ENCODE measurements at places on chromosomes 1 and 21.

GRCh38 chr1:9823943-9824701 is at the start of gene CLSTN1:
TSS of gene CLSTN1 (minus strand) at chr1:9823965. CDS start at chr1:9823733, 232 bp downstream.
- peak; percentile 80 for DNase-seq

GRCh38 chr1:26350343-26350700 is 3.6 kb downstream of the CRYBG2 start:
- no peak for DNase-seq

DNA sequence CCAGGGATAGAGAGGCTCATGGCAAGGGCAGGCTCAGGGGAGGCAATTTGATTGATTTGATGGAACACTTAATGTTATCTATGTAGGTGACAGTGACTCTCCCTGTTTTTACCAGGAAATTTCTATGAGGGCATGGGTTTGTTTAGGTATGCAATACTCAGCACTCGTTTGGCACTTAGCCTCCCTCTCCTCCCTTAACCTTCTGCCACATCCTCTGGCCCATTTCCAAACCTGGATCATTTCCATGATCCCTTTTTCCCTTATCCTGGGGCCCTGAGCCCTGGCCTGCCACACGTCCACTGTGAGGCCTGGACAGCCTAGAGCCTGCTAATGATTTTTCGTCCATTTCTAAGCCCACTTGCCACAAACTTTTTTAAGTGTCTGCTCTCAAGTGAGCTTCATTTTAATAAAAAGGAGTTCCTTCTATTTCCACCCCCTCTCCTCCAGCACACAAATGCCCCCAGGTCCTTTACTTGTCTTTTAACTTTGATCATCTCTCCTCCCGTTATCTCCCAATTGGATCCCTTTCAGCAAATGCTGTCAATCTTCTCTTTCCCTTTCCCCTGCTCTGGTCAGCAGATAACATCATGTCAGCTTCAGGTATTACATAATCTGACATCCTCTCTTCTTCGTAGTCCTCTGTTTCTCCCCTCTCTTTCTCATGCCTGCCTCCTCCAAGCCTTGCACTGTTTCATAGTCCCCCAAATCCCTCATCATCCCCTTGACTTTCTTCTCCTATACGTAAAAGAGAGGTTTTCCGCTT is 37.8 kb upstream of the GADD45A start:
- DNase-seq = no peak

GRCh38 chr1:172211221-172211620 is 209.3 kb upstream of the C1orf105 start:
- no peak for DNase-seq

- no peak for DNase-seq
Measured at GRCh38 chr1:28213315-28213714, 19.5 kb downstream of the DNAJC8 start.

GRCh38 chr1:224615861-224616755 is at the start of gene CNIH3:
TSS of gene CNIH3 (plus strand) at chr1:224616317. CDS start at chr1:224617175, 858 bp downstream.
- DNase-seq = no peak

DNA sequence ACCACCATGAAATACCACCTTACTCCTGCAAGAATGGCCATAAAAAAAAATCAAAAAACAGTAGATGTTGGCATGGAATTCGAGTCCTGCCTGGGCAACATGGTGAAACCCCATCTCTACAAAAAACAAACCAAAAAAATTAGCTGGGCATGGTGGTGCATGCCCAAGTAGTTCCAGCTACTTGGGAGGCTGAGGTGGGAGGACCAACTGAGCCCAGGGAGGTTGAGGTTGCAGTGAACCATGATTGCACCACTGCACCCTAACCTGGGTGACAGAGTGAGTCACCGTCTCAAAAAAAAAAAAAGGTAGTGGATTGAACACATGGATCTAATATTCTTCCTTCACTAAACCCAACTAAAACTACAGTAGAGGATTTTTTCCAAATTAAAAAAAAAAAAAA is 125.9 kb downstream of the CCDC185 start:
- no peak for DNase-seq

DNA sequence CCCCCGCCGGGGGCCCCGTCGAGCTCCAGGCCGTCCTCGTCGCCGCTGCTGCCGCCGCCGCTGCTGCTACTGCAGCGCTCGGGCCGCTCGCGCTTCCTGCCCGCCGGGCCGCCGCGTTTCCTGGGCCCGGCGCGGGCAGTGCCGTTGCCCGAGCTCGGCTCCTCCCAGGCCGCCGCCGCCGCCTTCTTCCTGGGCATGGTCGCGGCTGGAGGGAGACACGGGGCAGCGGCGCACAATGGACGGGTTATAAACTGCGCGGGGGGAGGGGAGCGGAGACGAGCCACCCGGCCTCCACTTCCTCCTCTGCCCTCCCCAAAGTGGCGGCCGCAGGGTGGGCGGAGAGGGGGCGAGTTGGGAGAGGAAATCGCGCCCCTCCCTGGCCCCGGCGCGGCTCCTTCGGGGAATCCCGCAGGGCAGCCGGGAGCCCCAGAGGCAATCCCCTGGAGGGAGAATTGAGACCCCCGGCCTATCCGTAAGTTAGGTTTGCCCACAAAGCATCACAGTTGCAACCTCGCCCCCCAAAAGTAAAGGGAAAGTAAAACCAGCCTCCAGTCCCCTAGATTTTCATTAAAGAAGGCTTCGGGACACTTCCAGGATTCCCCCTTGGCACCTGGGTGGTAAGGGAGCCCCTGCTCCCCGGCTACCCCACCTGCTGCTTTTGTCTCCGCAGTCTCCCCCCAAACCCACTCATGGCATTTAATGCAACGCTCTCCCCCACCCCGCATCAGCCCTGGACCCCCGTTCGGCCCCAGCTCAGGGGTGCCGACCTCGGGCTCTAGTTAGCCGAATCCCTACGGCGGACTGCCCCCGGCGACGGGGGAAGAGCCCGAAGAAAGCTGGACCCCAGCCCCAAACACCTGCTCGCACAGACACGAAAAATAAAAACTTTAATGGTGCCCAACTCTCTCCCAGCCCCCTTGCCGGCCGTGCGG is 893 bp downstream of the RCC2 start:
- peak; percentile 14 for DNase-seq

DNA sequence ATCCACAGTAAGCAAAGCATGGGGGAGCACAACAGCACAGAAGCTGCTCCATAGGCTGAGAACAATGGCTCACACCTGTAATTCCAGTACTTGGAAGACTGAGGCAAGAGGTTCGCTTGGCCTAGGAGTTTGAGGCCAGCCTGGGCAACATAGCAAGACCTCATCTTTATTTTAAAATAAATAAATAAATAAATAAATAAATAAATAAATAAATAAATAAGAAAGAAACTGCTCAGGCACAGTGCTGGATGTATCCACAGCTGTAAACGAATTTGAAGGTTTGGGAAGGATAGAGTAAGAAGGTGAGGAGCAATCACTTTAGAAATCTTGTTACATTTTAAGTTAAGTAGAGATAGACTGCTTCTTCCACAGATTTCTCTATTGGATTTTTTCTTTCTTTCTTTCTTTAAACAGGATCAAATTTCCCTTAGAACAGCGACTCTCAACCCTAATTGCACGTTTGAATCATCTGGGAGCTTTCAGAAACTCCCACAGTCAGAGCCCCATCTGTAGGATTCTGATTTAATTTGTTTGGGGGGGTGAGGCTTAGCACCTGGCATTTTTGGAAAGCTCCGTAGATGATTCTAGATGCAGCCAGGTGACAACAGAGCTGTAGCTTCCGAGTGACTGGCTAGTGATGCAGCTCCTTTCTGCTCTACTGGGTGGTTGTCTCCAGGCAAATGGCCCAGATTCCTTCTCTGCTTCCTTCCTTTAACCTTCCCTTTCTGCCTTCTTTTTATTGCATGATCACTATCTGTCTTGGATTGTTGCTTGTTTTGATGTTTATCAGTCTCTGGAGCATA is 53.5 kb downstream of the S1PR1 start:
- no peak for DNase-seq

DNA sequence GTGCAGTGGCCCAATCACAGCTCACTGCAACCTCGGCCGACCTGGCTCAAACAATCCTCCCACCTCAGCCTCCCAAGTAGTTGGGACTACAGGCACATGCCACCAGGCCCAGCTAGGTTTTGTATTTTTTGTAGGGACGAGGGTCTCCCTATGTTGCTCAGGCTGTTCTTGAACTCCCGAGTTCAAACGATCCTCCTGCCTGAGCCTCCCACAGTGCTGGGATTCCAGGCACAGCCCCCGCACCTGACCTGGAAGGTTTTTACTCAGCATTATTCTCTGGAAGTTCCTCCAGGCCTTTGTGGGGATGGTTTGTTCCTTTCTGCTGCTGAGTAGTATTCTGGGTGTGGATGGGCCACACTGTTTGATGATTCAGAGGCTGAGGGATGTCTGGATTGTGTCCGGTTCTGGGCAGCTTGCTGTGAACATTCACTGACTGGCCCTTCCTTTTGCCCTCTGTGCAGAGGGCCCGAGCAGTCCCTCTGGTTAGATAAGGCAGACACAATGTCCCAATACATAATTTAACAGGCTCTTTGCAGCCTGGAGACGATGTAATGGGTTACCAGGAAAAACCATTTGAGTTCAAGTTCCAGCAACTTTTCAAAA is 6.0 kb upstream of the TRAPPC10 start:
- no peak for DNase-seq

- no peak for DNase-seq
Measured at GRCh38 chr1:156749419-156750118, 1.9 kb downstream of the HDGF start.

GRCh38 chr1:36867575-36867974 is 166.7 kb downstream of the GRIK3 start:
- DNase-seq = no peak

- DNase-seq = no peak
Measured at GRCh38 chr1:100631015-100631551, 88.5 kb upstream of the VCAM1 start.

DNA sequence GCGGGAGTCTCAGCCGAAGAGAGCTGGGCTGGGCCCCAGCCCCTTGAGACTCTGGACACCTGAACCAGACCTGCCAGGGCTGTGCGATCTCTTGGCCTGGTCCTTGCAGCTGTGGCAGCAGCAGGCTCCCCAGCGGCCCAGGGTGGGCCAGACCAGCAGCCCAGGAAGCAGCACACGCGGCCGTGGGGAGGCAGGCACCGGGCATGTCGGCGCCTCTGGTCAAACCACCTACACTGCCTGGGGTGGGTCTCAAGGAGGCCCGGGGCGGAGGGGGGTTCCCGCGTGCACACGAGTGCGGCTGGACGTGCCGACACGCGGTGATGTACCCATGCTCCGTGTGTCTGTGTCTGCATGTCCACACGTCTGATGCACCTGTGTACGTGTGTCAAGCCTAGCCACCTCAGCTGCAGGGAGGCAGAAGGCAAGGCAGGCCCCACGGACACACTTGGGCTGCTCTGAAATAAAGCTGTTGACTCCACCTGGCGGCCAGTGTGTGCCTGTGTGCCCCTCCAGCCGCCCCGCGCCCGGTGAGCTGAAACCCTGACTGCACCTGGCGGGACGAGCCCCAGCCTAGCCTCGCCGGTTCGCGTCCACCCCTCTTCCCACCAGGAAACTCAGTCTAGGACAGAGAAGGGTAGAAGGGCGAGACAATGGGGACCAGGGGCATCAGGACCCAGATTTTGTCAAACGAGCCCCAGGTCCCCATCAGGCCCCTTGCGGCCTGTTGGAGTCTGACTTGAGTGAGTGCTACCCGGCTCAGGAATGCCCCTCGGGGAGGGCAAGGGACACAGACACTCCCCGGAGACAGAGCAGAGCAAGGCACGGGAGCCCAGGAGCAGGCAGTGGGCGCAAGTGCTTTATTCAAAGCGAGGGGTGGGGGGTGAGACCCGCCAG is 11.6 kb downstream of the SCNN1D start:
- DNase-seq = no peak

GRCh38 chr1:32289256-32289655 is 2.6 kb upstream of the HDAC1 start:
- DNase-seq = no peak

Data from stimulated activated CD8-positive, alpha-beta memory T cell treated with anti-CD3 and anti-CD28 coated beads, Interleukin-15, amount 100 ng/mL, for 1 hour (primary cell).